LNCaP clone FGC (cell line): ENCODE measurements at places on chromosomes 6 and 20.
A peak's percentile ranks its signal among the peaks of the same experiment; 100 is the strongest.

- no peak for DNase-seq
Observed at GRCh38 chr6:11714116-11714797, 64.3 kb downstream of the ADTRP start.

DNA sequence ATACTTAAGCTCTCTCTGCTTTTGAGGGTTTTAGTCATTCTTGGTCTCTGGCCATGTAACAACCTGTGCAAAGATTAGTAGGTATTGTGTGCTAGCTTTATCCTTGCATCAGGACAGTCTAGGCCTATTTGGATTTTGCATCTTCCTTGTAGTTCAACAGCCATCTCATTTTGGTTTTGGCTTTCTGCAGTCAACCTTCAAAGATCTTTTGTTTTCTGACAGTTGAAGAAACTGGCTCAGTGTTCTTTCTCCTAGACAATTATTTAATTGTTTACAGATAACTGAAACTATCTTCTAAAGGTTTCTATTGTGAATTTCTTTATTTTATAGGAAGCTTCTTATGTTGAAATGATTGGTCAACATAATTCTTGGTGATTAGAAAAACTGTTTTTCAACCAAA lies 307.5 kb downstream of the CDKAL1 start:
- DNase-seq, result no peak

DNA sequence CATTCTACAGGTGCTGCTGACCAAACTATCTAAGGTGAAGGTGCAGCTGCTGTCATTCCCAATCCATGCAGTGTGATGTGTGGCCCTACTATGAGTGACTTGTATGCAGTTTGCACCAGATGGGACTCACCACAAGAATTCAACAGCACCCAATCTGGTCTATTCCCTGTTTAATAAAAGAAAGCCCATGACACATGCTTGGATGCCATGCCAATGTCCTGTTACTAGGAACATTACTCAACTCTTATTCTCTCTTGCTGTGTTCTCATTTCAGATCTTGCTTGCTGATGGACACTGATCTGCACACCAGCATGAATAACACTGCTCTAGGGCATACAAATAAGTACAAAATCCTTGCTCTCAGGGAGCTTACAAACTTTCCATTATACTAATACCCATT lies 221.6 kb upstream of the CDYL start:
- DNase-seq, result no peak

DNA sequence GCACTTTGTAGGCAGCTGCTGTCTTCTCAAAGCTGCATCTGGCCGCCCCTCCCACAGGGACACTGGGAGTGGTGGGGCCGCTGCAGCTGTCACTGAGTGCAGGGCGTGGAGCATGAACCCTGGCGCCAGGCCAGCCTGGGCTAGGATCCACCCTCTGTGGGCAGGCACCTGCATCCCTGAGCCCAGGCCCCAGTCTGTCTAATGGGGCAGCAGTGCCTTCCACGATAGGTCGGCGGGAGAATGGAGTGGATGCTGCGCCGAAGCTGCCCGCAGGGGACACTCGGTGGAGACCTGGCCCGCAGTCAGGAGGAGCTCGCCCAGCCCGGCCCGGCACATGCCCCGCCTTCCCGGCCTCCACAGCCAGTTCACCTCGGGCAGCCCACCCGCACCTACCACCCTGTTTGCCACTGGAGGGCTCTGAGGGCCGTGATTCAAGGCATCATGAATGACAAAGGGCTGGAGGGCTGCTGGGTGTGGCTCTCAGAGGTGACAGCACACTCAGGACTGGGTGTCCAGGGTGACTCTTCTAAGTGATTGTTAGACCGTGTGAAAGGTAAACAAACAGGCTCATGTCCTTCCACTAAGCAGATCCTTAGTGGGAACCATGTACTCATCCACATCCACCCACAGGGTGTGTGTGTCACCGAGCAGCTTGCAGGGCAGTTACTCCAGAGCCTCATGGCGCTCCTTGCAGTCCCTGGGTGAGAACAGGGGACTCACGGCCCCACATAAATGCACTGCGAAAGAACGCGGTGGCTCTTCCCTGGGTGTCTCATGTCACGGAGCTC lies 133.9 kb downstream of the AGPAT4 start:
- DNase-seq, result no peak

DNA sequence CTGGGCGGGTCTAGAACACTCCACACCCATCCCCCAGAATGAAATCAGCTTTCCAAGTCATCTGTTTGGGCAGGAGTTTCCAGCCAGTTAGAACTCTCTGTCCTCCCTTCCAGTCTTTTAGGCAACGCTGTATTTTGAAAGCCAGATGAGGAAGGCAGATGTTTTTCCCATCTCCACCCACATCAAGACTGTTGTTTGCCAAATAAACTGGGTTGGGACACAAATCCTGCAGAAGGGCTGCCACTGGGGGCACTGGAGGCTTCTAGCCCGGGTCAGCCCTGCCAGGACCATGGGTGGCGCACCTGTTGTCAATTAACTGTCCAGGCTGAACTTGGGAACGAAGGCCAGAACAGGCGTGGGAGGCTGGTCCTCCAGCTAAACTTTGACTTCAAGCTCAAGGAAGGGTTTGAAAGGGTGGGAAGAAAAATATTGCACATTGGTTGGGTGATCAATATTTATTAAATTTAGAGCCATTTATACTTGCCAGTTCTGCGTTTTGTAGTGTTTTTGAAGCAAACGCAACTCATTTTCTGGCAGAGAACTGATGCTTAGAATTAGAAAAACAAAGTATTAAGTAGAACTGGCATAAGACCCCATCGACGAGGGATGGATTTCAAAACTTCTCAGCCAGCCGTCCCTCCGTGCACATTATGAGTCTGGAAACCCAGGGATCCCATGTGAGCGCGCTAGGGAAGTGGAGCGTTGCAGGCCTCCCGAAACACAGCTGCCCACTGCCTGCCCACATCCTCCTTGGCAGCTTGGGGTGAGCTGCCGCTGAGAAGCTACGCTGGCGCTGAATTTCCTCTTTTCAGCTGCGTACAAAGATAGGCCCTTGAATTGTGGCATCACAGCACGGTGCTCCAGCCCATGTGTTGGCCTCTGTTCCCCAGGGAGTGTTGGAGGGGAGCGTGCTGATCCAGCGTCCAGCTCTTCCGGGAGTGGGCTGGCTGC lies 297.4 kb downstream of the QKI start:
- no peak for DNase-seq

GRCh38 chr6:12947151-12947871 lies 230.7 kb downstream of the PHACTR1 start:
- DNase-seq, result no peak

DNA sequence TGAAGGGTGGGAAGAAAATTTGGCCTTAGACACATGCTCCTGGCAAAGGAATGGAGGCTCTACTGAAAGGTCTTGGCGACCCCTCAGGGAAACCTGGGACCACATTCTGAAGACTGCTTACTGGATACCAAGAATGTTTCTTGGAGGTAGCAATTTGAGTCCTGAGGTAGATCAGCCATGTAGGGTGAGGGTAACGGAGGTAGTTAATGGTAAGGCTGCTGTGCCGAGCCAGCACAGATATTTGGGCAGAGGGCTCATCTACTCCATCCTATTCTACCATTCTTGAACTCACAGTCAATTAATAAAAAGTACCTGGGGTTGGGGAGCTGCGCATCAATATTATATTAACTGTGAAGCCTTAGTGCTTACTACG lies 401 bp upstream of the PHF3 start:
- DNase-seq, result no peak

GRCh38 chr6:16420715-16421461 lies 182.5 kb downstream of the GMPR start:
- DNase-seq, result peak; percentile 45

GRCh38 chr6:37667050-37667814 lies 30.5 kb downstream of the MDGA1 start:
- no peak for DNase-seq

GRCh38 chr6:134074151-134075055 lies 22.0 kb upstream of the SLC2A12 start:
- no peak for DNase-seq

- no peak for DNase-seq
Observed at GRCh38 chr20:35329435-35330139, 37.4 kb upstream of the FAM83C start.

DNA sequence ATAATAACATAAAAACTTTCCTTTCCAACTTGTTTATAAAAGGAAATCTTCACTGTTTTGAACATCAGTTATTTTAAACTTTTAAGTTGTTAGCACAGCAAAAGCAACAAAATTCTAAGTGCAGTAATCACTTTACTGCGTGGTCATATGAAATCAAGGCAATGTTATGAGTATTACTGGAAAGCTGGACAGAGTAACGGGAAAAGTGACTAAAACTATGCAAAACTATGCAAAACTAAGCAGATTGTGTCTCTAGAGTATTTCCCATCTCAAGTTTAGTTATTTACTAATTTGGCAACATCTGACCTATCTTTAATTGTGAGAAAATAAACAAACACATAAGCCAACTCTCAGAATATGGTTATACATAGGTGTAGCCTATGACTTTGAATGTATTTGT lies 10.9 kb upstream of the ANKEF1 start:
- DNase-seq, result no peak

DNA sequence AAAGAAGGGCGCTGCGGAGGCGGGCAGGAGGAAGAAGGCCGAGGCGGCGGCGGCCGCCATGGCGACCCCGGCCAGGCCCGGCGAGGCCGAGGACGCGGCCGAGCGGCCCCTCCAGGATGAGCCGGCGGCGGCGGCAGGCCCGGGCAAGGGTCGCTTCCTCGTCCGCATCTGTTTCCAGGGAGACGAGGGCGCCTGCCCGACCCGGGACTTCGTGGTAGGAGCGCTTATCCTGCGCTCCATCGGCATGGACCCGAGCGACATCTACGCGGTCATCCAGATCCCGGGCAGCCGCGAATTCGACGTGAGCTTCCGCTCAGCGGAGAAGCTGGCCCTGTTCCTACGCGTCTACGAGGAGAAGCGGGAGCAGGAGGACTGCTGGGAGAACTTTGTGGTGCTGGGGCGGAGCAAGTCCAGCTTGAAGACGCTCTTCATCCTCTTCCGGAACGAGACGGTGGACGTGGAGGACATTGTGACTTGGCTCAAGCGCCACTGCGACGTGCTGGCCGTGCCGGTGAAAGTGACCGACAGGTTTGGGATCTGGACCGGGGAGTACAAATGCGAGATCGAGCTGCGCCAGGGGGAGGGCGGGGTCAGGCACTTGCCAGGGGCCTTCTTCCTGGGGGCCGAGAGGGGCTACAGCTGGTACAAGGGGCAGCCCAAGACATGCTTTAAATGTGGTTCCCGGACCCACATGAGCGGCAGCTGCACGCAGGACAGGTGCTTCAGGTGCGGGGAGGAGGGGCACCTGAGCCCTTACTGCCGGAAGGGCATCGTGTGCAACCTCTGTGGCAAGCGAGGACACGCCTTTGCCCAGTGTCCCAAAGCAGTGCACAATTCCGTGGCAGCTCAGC lies 780 bp downstream of the ZCCHC3 start:
- DNase-seq, result peak; percentile 75

DNA sequence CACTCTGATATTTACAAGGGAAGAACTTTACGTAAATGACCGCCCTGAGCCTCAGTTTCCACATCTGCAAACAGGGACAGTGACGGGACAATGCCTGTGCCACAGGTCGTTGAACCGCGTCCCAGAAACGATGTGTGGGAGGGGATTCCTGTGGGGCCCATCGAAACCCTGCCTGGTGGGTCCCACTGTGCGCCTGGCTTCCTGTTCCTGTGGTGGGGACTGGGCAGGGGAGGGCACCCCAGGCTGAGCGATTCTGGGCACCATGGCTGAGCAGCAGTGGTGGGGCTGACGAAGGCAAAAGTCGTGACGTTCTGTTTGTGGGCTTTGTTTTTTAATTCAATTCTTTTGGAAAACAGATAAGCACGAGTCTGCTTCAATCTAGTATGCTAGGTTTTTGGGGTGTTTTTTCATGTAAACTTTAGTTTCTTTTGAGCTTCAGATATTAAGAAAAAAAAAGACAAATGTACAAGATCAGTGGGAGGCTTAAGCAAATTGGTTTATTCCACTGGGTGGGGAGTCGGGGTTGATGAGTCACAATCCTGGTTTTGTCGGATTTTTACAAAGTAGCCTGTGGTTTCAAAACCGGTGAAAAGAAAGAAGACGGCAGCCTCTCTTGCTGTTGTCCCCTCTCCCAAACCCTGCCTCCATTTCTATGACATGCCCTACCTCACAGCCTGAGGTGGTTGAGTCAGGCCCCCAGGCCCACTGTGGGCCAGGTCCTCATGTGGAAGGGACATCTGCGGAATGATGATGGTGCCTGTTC lies 40.4 kb downstream of the GNAS-AS1 start:
- DNase-seq, result no peak

DNA sequence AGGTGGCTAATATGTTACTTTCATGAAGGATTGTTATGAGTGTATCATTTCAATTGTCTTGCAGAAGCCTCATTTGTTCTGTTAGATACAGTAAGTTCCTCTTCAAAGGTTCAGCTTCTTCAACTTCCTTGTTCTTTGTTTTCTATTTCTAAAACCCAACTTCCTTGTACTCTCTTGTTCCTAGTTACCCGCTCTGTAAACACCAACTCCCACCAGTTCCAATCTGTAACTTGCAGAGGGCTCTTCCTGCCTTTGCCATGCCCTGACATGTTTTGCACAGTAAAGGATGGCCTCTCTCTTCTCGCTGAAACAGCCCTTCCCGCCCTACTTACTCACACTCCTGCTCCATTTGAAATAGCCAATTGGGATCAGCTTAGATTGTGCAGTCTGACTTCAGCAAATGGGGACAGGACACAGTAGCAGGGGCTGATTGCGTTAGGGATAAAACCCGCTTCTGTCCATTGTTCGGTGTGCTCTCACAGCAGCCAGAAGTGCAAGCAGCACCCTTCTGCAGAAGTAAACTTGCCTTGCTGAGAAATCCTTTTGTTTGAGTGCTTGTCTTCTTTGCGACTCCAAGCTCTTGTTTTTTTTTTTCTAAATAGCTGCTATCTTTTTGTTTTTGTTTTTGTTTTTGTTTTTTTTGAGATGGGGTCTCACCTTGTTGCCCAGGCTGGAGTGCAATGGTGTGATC lies 45.9 kb upstream of the POU5F1 start:
- DNase-seq, result no peak

DNA sequence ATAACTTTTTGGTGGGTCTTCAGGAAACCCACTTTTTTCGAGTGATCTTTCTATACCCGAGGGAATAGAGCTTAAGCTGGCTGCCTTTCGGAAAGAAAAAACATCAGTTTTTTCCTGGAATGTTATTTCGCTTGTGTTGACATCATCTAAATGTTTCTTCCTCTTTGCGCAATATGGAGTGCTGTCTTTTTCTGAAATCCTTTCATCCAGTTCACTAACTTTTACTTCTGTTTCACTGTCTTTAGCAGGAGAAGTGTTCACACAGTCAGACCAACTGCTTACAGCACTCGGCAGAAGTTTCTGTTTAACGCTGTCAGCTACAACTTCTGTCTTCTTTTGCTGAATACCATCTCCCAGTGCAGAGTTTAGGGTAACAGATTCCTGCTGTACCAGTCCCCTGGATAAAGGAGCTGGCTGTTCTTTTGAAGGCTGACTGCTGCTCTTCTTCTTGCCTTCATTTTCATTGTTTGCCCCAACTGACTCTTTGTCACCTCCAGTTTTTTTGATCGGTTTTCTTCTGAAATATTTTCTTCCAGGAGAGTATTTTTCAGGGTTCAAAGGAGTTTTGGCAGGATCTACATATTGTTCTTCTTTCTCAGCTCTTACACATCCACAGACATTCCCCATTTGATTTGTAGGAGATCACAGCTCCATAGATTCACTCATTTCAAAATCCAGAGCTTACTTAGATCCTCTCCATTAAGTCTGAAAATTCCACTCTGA lies 50.0 kb upstream of the DST start:
- no peak for DNase-seq

GRCh38 chr6:39314273-39314795 lies at the start of gene KCNK17:
Gene KCNK17, minus strand, starts transcription at chr6:39314419. Its CDS starts 99 bp downstream, at chr6:39314320.
- no peak for DNase-seq
